ENCODE measurements at places on chromosomes 4 and X.

- DNase-seq: no peak
These were observed 300.5 kb downstream of the TRIML1 start for GRCh38 chr4:188439641-188440311.

GRCh38 chr4:30789219-30789671 is 69.1 kb downstream of the PCDH7 start:
- no peak for DNase-seq

DNA sequence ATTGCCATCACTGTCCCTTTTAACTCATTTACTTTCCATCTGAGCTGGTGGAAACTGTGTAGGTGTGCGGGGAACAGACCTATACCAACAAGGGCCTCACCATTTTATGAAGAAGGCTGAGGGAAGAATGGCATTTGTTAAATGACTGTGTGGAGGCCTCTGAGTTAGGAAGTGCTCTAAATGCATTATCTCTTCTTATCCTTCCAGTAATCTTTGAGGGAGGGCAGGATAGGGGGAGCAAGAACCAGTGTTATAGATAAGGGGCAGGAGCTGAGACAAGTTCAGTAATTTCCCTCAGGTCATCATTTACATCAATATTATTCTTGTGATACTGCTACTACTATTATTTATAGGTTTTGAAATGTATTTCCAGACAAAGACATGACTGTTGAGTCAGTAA is 122.4 kb upstream of the PDLIM3 start:
- no peak for DNase-seq

DNA sequence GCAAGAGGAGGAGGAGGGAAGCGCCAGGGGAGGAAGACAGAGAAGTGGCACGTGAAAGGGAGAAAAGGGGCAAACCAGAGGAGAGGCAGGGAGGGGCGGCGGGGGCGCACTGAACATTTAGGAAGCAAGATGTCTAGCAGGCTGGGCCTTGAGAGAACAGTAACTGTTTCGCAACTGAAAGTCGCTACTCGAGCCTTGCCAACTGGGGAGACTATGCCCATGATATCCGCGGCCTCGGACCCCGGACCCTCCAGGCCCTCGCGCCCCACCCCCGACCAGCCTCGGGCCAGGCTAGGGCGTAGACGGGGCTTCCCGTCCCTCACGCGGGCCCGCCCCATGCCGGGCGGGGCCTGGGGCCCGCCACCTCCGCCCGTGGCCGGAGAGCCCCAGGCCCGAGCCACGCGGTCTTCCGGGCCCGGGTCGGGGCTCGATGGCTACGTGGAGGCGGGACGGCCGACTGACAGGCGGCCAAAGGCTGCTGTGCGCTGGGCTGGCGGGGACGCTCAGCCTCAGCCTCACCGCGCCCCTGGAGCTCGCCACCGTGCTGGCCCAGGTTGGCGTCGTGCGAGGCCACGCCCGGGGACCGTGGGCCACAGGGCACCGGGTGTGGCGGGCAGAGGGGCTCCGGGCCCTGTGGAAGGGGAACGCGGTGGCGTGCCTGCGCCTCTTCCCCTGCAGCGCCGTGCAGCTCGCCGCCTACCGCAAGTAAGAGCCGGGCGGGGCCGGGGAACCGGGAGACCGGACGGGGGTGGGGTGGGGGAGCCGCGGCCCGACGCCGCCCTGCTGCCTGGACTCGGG is at the start of gene SLC25A43:
Gene SLC25A43 (plus strand): TSS at position 363 of the 798 bp plus-strand sequence. CDS start 68 bp downstream, at position 431.
- no peak for DNase-seq

- DNase-seq: no peak
These were observed 181.9 kb downstream of the SPRY1 start for GRCh38 chr4:123578276-123579029.

DNA sequence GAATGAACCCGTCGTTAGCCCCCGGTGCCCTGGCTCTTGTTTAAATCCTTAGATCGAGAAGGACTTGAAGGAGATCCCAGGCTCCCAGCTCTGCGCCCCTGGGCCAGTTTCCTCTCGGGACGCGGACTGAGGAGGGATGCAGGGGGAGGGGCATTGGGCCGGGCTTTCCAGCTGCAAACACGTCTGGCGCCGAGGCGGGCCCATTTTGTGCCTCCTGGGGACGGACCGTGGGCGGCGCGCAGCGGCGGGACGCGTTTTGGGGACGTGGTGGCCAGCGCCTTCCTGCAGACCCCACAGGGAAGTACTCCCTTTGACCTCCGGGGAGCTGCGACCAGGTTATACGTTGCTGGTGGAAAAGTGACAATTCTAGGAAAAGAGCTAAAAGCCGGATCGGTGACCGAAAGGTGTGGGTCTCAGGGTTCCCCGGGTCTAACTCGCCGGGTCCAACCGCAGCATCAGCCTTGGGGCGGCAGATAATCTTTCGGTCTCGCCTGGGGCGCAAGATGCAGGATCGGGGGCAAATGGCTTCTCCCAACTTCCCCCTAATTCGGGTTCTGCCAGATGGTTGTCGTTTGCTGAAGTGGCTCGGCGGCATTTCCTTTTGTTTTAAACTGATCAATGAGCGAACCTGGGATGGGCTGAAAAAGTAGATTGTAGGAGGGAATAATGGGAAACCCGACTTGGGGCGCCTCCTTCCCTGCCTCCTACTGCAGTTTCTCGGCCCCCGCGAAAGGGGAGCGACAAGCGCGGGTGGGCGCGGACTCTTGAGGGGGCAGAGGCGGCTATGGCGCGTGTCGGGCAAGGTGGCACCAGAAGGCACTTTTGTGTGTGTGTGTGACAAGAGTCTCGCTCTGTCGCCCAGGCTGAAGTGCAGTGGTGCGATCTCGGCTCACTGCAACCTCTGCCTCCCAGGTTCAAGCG is 2.9 kb downstream of the PDGFRA start:
- no peak for DNase-seq

DNA sequence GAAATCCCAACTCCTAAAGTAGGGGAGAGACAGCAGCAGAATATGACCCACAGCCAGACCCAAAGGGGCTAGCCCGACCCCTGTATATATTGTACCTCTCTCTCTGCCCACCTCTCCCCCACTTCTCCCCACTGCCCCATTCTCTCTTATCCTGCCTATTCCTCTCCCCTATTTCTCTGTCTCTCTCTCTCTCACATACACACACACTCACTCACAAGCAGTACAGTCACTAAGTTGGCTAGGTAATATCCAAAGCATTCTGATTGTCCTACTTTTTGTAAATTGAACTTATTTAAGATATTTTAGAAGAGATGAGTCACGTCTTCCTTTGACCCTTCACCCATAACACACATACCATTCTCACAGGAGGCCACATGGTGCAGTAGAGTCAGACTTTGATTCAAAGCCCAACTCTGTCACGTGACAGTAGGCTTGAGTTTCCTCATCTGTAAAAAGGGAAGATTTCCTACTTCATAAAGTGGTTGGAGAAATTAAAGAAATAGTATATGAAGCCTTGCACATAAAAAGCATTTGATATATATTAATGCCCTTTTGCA is 29.5 kb downstream of the SRPX2 start:
- DNase-seq: peak; percentile 58

- DNase-seq: no peak
These were observed 8.8 kb downstream of the DIPK2B start for GRCh38 chrX:45191820-45192409.

DNA sequence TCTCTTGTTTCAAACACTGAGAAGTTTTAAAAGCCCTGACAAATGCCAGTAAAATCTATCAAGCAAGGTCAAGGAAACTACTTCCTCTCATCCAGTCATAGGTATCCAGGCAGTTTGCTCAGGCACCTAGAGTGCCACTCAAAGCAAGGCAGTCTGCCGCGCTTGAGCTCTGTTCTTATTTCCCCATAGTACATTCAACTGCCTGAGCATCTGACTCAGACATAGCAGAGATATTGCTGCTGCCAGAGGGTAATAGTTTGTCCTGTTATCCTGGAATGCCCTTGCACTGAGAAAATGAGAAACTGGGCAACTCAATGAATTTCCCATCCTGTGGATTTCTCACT is 16.1 kb upstream of the ATP8A1 start:
- DNase-seq: peak; percentile 1

DNA sequence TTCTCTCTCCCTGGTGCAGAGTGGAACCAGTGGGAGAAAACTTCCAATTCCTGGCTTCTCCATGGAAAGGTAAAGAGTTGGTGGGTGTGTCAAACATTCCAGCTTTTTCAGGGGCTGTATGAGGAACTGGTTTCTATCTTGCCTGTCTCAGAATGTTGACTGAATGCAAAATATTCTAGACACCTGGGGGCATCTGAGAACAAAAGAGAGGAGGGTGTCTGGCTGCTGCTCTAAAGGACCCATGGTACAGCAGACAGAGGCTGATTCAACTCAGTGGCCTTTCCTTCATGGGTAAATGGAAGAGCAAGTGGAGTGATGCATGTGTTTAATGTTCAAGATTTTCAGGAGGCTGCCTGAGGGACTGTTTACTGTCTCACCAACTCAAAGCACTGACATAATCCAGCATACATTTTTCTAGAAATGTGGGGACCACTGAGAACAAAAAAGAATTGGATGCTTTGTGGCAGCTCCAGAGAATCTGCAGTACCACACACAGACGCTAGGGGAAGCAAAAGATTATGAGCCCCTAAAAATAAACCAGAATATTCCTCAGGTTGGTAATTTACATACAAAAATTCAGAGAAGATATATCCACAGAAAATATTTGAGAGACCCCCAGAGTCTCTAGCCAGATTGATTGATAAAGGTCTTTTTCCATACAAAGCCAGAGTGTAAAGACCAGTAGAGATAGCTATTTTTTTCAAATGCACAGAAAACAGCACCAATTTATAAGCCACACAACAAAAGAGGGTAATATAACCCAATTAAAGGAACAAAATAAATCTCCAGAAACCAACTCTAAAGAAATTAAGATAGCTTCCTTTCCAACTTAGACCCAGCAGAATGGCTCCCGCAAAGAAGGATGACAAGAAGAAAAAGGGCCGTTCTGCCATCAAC is 48.0 kb upstream of the STARD8 start:
- DNase-seq: no peak

DNA sequence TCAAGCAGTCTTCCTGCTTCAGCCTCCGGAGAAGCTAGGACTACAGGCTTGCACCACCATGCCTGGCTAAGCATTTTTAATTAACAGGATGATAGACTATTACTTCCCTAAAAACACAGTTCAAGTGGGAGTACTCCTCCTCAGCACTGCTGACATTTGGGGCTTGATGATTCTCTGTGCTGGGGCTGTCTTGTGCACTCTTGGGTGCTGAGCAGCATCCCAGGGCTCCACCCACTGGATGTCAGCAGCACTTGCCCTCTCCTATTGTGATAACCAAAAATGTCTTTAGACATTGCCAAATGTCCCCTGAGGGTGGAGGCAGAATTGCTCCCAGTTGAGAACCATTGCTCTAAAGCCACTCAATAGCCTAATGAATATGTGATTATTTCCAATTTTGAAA is 60.4 kb downstream of the CLCN4 start:
- no peak for DNase-seq

- peak; percentile 18 for DNase-seq
These were observed 808 bp downstream of the PRDM5 start for GRCh38 chr4:120921456-120922380.

DNA sequence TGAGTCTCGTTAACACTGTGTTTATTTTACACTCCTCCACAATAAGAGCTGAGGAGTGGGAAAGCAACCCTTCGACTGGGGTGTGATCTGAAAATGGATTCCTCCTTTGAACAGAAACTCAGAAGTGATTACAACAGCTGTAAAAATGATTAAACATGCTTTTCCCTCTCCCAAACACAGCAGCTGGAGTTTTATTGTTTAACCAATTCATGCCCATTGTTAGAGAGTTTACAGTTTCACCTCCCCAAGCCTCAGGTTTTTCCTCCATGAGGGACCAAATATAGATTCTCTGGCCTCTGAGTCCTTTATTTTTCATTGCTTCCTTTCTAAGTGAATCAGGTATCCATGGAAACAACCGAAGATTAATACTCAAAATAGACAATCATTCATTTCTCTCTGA is 263.0 kb upstream of the TAPT1 start:
- no peak for DNase-seq

GRCh38 chrX:44931441-44931973 is 58.5 kb downstream of the KDM6A start:
- DNase-seq: no peak

DNA sequence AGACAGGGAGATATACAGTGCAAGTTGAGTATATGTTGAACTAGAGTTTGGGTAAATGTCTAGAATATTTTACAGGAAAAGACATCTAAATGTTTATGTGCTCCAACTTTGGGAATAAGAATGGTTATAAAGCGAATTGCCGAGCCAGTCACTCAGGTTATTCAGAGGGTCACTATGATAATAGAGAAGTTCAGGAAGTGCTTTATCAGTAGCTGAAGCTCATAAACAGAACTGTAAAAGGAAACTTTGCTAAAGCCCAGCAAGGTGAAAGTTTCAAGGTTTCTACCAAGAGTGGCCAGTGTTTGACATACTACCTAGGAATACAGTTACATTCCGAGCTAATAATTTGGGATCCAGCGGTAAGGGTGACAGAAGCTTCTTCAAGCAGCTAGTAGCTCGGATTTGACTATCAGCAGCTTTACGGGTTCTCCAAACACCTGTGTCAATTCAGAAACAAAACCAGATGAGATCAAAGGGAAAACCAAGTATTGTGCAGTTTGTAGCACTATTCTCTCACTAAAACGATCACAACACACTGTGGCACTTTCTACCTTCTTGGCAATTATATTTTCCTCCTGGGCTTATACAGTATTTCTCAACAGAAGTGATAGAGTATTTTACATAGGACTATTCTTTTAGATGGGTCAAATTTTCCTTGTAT is 17.2 kb upstream of the BCLAF3 start:
- DNase-seq: no peak

DNA sequence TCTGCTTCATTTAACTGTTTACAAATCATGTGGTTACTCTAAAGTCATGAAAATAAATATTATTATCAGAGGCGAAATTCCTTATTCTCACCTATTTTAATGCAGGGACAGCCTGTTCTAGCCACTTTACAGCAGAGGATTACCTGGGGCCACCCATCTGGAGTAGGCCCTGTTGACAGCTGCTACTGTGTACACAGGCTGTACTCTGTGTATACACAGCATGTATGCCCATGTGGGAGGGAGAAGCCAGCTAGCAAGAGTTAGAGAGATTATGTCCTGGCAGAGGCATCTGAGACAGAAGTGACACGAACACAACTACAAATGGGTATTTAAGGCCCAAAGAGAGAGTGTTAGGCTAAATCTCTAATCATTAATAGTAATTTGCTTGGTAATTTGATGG is 62.1 kb downstream of the GPRIN3 start:
- no peak for DNase-seq

DNA sequence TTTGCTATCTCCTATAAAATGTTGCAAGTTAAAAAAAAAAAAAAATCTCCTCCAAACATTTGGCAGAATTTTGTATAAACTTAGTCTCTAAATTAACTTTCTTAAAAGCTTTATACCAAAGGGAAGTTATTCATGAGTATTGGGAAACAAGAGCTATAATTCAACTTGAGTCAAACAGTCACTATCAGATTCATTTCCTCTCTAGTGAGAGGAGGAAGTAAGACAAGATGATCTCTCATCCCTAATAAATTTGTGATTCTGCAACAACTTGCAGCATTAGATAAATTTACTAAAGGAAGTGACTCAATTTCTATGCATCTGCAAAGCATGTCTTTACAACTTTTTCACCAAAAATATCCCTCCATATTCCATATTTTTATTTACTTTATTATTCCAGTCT is 135.4 kb upstream of the GNPDA2 start:
- DNase-seq: no peak

DNA sequence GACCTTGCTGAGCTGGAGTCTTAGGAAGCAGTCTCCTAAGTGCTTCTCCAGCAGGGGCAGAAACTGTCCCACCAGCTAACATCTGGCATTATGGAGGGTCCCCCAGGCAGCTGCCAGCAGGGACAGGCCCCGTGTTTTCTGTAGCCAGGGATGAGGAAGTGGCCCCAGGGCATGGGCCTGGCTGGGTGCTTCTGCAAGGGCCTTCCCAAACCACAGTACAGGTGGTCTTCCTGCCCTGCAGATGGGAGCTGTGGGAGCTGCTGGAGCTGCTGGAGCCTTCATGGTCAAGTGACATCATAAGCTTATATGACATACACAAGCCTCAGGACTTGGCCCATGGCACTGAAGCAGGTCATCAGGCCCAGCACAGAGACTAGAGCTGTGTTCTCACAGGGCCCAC is 5.0 kb upstream of the MSANTD1 start:
- DNase-seq: no peak

Data from skeletal muscle cell (primary cell).